Fibroblast of skin of back (primary cell): ENCODE measurements at places on chromosomes 6 and 20.

GRCh38 chr6:113015249-113015648 lies 668.1 kb downstream of the RFPL4B start:
- DNase-seq = peak; percentile 75

DNA sequence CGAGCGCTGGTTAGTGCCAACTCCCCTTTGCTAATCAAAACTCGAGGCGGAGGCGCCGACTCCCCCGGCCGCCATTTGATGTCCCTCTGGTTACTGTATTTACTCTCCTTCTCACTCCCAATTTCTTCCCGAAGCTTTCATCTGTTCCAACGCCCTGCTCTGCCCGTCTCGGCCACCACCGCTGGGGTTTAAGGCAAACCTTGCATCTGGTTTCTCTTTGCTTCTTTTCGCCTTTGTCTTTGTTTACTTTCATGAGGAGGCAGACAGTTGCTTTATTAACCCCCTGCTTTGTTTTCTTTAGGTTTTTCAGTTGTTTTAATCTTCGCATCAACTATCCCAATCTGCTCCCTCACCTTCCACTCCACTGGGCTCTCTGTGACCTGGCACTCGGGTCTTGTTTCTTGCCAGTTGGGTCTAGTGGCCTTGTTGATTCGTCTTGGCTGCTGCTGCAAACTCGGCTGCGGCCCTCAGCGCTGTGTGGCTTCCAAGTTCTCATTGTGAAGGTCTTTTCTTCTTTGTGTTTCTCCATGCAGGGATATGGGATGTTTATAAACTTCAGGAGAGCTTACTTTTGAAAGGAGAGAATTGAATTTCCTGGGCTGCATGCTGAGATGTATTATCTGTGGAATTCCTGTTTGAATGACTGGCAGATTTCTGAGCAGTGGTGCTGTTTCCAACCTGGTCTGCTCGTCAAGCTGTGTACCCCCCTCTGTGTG lies 155.1 kb downstream of the CDC5L start:
- peak; percentile 30 for DNase-seq

DNA sequence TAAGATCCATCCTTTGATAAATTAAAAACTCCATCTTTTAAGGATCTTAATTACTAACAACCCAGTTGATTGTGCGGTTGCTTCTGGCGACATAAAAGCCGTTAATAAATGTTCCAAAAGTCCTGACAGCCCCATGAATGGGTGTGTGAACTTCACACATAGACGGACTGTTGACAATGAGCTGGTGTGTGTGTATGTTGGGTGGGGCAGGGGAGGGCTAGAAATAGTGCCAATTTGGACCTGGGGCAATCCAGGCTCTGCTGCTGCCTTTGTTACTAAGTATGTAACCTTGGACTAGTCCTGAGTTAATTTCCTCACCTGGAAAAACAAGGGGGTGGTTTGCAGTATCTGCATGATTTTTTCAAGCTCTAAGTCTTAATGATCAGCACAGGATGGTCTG lies 4.2 kb downstream of the MAS1 start:
- DNase-seq = no peak

- no peak for DNase-seq
These were observed 21.8 kb upstream of the PKHD1 start for GRCh38 chr6:52109171-52109571.

DNA sequence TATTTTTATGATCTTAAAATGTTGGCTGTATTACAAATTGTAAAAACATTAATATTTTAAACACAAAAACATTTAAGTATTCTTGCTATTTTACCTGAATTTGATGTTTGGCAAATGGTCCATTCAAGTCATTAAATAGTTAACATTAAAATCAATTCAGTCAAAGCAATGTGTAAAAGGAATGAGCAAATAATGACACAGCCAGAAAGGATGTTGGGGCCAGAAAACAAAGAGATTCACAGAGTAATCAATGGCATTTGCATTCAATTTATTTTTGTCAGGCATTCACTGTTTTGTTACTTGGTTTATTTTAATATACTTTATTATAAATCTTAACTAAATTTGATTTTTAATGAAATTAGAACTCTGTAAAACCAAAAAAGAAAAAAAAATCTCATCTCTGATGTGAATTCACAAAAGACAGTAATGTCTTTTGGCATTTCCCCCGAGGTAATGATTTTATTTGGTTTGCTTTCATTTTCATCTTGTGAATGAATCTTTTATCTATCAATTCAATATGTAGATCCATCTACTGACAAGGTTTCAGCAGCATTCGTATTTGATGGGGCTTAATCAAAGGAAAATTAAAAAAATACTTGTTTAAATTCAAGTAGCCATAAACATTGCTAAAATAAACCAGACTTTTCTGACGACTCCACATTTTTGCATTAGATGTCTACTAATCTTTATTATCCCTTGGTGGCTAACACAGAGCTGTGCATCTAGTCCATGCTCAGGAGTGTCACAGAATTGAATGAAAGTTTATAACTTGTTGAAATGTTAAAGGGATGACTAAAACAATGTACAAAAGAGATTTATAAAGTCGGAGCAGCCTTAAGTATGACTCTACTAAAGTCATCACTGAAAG lies 866.7 kb upstream of the GJE1 start:
- DNase-seq = peak; percentile 11

- DNase-seq = no peak
These were observed 483.5 kb downstream of the UTRN start for GRCh38 chr6:144768551-144769075.

GRCh38 chr6:135922746-135923145 lies 71.2 kb downstream of the PDE7B start:
- DNase-seq = peak; percentile 58

DNA sequence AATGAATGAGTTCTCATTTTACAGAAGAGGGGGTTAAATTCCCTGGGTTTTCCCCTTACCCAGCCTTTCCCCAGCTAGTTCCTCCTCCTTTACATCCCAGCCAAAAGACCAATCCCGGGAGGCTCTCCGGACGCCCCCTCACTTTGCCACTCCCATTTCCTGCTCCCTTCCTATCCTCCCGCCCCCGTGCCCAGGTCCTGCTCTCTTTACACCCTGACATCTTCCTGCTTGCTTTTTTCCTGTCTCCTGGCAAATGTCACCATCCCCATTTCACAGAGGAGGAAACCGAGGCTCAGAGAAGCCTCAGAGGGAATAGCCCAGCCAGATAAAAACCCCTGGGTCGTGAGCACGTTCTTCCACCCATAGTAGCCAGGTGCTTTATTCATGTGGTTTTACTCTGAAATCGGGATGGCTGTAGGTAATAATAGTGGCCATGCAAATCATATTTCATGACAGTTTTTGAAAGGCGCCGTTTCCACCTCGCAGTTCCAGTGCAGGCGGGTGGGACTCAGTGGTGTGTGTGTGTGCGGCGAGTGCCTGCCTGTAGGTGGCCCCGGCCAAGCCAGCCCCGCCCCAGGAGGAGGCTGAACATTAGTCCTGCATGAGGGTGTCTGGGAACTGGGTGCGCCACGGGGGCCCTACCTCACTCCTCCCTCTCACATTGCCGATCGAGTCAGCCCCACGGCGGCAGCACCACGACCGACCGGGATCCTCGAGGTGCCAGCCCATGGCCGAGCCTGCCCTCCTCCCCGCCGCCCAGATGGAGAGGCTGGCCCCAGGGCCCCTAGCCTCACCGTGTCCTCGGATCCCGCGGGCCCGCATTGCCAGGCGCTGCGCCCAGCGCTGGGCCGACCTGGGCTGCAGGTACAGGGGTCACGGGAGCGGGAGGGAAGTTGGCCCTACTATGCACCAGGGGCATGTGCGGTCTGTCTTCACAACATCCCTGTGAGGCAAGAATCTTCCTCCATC lies at the start of gene ARHGAP40:
Gene ARHGAP40 (plus strand): TSS at position 594 of the 969 bp plus-strand sequence.
- no peak for DNase-seq
